ENCODE measurements at places on chromosomes 1 and 21.

- DNase-seq = no peak
Observed at GRCh38 chr1:178566187-178566586, 53.3 kb downstream of the TEX35 start.

GRCh38 chr1:205975387-205975998 lies 27.7 kb downstream of the RAB7B start:
- no peak for DNase-seq

GRCh38 chr1:99532276-99532580 lies 113.7 kb upstream of the PALMD start:
- DNase-seq = no peak

- DNase-seq = no peak
Observed at GRCh38 chr21:32207406-32207716, 71.5 kb downstream of the MIS18A start.

DNA sequence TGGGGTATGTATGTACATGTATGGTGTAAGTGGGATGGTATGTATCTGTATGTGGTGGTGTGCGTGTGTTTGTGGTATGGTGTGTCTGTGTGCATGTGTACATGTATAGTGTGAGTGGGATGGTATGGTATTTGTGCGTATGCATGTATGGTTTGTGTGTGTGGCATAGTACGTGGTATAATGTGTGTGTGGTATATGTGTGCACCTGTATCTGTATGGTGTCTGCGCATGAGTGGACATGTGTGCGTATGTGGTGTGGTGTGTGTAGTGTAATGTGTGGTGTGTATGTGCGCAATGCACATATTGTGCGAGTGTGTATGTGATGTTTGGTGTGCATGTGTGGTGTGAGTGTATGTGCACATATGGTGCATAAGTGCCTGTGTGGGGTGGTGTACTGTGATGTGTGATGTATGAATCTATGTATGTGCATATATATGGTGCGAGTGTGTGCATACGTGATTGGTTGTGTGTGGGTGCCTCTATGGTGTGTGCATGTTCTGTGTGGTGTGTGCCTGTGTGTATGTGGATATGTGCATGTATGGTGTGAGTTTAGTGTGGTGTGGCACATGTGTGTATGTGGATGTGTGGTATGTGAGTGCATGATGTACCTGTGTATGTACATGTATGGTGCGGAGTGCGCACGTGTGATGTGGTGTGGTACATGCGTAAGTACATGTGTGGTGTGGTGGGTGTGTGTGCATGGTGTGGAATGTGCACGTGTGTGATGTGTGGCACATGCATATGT lies 38.8 kb downstream of the WDR4 start:
- no peak for DNase-seq

- DNase-seq = no peak
Observed at GRCh38 chr21:42032968-42033367, 22.8 kb upstream of the ZBTB21 start.

GRCh38 chr1:23719162-23719820 lies 24.0 kb upstream of the ELOA start:
- no peak for DNase-seq

DNA sequence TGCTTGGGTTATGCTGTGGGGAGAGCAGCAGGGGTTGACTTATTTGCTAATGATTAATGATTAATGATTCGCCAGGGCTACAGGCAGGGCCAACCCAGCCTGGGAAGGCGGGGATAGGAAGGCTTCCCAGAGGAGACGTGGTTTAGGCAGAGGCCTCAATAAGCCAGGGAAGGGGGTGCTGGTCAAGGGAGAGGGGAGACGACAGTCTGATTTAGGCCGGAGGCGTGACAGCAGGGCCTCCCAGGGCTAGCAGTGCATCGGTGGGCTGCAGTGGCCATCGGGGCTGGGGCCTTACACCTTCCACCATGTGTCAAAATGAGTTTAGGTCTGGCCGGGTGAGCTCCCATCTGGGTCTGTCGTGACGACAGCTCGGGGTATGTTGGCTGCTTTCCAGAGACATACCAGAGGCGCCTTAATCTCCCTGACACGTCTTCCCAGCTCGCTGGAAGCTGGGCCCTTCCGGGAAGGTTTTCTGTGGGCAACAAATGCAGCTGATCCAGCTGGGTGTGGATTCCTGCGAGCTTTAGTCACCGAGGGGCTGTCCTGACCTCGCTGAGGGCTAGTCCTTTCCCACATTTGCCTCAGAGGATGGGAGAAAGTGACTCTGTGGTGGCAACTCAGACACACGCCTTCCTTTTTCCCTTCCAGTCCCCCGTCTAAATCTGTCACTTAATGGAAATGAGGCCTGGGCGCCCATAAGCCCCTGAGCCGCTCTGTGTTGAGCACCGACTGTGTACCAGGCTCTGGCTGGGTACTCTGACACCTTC lies 3.7 kb upstream of the SLC1A7 start:
- DNase-seq = no peak

DNA sequence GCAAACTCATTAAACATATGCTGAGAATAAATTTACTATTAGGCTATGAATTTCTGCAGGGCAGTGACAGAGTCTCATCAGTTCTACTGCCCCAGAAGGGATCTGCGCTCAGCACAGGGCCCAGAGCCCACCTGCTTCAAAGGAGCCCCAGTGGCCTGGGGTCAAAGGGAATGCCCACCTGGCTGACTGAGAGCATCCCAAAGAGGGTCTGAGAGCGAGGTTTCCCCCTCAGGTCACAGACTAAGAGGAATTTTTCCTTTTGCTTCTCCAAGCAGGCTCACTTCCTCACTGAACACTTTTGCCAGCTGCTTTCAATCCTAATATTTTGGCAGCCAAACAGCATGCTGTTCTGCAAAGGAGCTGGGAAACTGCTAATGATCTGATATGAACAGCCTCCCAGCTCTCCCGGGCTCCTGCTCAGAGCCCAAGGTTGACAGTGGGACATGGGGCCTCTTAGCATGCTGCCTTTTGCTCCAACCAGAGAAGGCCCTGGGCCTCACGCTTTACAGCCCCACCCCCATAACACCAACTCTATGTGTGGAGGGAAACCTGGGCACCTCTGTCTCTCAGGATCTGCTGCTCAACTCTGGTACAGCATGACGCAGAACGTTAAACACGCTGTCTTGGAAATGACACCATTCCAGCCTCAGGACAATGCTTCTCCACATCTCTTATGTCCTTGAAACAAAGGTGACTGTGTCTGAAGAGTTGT lies 70.7 kb upstream of the SYT6 start:
- DNase-seq = no peak

DNA sequence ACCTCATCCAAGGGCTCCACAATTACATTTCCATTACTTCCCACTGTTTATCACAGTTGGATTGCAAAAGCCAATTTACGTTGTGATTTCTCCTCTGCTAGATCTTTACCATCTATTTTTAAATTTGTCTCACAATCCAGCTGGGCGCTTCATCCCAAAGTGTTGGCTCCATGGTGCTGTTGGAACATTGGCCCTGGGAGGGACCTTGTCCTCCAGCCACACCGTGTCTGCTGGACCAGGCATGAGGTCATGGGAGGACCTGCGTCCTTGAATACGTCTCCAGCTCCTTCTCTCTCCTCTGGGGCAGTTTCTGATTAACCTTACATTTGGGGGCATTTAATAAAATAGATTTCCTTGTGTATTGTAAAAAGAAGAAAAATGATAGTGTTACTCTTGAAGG lies 125.4 kb downstream of the KCNJ6 start:
- no peak for DNase-seq

DNA sequence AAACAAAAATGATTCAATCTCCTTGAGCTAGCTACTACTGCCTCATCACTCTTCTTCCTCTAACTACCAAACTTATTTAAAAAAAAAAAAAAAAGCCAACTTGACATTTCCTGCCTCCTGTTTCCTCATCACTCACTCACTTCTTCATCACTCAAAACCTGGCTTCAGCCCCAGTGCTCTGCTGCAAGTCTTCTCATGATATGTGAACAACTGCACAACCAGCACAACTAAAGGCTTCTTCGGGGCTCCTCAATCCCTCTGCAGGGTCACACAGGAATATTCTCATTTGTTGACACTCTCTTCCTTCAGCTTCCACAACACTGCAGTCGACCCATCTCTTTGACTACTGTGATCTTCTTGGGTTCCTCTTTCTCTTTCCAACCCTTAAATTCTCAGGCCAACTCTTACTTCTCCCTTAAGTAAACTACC lies 7.6 kb downstream of the MTF1 start:
- DNase-seq = no peak

- DNase-seq = no peak
Observed at GRCh38 chr1:157106813-157107189, 7.2 kb upstream of the ETV3L start.

- no peak for DNase-seq
Observed at GRCh38 chr1:19472174-19472573, 13.2 kb downstream of the CAPZB start.

GRCh38 chr21:44727321-44727720 lies 15.9 kb upstream of the TSPEAR start:
- DNase-seq = no peak

- no peak for DNase-seq
Observed at GRCh38 chr1:32681509-32681908, 21.1 kb downstream of the SYNC start.

GRCh38 chr1:204846546-204846945 lies 24.1 kb upstream of the NFASC start:
- DNase-seq = no peak

DNA sequence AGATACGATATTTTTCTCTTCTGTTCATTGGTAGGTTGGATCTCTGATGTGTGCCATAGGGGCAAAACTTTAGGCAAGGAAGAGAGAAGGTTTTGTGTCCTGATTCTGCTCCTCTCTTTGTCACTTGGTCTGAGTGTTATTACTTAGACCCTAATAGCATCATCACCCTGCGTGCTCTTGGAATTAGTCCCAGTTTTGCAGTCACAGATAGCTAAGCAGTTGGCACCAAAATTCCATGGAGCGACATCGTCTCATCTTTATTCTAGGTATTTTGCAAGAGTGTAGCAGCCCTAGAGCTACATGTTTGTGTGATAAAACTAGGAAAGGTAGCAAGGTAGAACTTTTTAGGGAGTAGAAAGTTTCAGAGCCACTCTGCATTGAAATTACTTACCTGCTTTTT lies 23.8 kb downstream of the PIP5K1A start:
- DNase-seq = no peak

- no peak for DNase-seq
Observed at GRCh38 chr1:214518361-214518760, 33.0 kb downstream of the PTPN14 start.

GRCh38 chr1:179930867-179931266 lies 23.7 kb upstream of the CEP350 start:
- DNase-seq = no peak

- no peak for DNase-seq
Observed at GRCh38 chr1:201715801-201716741, 112.9 kb upstream of the IPO9 start.

DNA sequence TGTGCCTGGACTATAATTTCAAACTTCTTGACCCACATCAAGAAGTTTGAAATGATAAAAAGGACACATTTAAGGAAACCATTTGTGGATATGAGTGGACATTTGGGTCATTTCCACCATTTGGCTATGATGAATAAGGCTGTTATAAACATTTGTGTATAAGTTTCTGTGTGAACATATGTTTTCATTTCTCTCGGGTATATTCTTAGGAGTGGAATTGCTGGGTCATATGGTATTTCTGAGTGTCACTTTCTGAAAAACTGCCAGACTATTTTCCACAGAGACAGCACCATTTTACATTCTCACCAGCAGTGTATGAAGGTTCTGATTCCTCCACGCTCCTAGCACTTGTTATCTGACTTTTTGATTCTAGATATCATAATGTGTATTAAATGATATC lies 50.8 kb downstream of the GPR137B start:
- DNase-seq = no peak

DNA sequence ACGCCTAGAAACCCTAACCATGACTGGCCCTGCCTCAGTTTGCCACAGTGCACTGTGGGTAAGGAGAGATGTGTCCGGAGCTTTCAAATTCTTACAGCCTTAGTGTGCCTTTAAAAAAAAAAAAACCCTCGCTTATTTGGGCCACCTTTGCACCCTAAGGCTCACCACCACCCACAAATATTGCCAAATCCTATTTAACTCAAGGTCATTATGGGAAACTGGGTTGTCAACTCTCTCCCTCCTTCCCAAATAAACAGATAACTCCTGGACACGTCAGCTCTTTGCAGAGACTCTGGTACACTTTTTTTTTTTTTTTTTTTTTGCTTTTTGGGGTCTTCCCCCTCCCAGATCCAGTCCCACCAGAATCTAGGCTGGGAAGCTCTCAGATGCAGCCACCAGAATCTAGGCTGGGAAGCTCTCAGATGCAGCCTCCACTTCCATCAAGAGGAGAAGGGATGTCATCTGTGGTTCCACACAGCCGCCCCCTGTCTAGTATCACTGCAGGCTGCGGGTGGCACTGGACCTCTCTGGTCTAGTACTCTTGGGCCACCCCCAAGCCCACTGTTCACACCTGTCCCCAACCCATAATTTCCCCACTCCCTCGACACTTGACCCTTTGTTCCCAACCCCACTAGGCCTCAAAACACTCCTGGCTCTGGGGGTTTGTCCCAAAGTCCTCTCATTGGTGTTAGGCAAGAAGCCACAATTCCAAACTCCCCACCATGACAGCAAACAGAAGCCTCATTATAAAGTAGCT lies 3.4 kb downstream of the DHRS3 start:
- no peak for DNase-seq

- no peak for DNase-seq
Observed at GRCh38 chr1:27554759-27555699, 48.9 kb downstream of the AHDC1 start.

DNA sequence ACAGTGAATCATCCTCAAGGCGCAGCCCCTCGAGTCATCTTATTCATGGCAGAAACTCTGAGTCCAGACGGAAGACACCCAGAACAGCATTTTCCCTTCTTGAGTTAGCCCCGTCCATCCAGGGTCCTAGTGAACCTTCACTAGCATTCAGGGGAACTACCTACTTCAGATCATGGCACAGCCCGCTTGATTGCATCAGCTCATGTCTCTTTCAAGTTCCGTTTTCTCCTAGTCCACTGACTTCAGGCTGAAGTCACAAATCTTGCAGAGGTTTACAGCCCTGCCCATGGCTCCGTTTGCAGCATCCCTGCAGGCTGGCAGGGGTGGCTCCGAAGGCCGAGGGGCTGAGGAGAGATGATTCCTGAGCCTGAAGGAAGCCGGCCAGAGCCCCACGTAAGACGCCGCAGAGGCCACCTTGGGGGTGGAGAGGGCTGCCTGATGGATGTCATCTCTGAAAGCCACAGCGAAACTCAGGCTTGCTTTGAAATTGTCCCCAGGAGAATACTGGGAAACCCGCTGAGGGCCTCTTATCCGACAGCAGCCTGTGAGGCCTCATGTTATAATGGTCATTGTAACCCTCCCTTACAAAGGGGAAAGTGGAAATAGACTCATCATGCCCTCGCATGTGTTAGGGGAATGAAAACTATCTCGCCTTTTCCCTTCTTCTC lies 310.2 kb upstream of the AJAP1 start:
- no peak for DNase-seq

- no peak for DNase-seq
Observed at GRCh38 chr21:43768868-43769167, 7.3 kb downstream of the CSTB start.

DNA sequence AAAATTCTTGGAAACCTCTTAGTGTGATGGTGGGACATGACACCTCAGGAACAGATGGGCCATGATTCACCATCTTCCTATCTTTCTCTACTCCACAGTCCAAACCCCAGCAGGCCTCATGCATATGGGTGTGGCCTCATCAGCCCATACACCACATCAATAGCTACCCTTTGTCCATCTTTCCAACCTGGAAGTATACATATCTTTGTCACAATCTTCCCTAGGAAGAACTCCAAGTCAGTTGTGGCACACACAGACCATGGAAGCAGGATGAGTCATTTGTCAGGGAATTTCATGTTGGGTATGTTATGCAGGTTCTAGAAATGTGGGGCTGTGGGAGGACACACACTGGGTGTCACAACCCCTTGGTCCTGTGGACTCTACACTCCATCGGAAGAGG lies 30.5 kb upstream of the CLCA4 start:
- no peak for DNase-seq
